ENCODE measurements at places on chromosomes 1 and 21.

DNA sequence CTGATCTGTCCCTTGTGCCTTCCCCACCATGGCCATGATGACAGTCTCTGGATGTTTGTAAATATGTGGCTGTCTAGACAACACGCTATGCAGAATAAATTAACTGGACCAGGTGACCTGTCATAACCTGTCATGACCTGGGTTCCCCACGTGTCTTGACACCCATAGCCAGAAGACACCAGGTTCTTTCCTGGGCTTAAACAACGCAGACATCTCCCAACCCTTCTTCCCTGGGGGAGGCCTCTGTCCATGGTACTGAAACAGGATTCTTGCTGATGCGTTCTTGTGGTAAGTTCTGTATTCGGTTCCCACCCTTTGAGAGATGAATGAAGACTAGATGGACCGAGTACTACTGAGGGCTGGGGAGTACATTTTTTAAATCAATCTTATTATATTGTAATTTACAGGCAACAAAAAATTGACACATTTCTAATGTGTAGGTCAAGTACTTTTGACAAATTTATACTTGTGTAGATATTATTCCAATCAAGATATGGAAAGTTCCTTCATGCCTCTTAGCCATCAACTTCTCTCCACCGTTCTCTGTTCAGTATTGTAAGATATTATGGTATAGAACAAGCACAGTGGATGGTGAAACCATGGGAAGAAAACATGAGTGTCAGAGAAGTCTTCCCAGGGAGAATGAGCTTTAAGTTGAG lies 738.8 kb downstream of the PTPRU start:
- no peak for DNase-seq

DNA sequence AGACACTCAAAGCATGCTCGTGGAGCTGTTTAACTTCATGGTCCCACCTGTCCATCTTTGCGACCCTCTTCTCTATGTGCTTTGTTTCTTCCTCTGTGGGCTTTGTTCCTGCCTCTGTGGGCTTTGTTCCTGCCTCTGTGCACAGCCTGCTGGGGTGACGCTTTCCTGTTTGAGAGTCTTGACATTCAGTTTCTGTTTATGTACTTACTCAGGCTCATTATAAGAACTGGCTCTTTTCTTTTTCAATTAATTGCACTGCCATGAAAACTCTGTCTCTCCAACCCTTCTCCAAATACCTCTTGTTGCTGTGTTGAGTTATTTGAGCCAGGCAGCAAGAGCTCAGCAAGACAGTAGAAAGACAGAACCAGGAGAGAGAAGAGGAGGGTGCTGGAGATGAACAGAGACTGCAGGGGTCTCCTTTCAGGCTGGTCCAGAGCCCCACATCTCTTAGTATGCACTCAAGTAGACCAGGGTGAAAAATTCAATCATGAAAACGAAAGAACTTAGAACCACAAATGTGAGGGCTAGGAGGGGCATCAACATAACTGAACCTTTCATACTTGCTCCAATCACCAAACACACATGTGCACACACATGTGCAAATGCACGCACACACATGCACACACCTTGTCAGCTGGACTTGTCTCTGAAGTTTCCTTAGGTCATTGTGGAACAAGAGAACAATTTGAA lies 88.3 kb upstream of the SGIP1 start:
- DNase-seq: no peak

GRCh38 chr1:39076799-39077148 lies 50.6 kb downstream of the NDUFS5 start:
- no peak for DNase-seq

- DNase-seq: no peak
Observed at GRCh38 chr1:116553386-116554115, 17.3 kb downstream of the CD58 start.
